Bronchus fibroblast of lung (primary cell): ENCODE measurements at places on chromosomes 3 and 15. TPM values are rescaled to one million over a fixed set of nuclear protein-coding genes. Genes with fewer than 3 reads are reported as not detected.

Gene KLHL40
- total RNA-seq, result not detected in 2 replicates

Gene ADCY5
- total RNA-seq, result under 0.01 and 0.15 TPM in 2 replicates

Gene ANKRD34C
- total RNA-seq, result not detected in 2 replicates

Gene TATDN2
- 10.4 and 11.6 TPM in 2 replicates for total RNA-seq

Gene BMF
- total RNA-seq, result 0.17 and 1.6 TPM in 2 replicates
